Stomach (tissue), 19 donors: ENCODE measurements at places on chromosomes 16 and 17. TPM values are rescaled to one million over a fixed set of nuclear protein-coding genes. Genes with fewer than 3 reads are reported as not detected.

Gene KRT9
- not detected for polyA plus RNA-seq

GRCh38 chr17:62705778-62706597, 78.5 kb downstream of the MRC2 start:
- peak; percentile 63 for DNase-seq

DNA sequence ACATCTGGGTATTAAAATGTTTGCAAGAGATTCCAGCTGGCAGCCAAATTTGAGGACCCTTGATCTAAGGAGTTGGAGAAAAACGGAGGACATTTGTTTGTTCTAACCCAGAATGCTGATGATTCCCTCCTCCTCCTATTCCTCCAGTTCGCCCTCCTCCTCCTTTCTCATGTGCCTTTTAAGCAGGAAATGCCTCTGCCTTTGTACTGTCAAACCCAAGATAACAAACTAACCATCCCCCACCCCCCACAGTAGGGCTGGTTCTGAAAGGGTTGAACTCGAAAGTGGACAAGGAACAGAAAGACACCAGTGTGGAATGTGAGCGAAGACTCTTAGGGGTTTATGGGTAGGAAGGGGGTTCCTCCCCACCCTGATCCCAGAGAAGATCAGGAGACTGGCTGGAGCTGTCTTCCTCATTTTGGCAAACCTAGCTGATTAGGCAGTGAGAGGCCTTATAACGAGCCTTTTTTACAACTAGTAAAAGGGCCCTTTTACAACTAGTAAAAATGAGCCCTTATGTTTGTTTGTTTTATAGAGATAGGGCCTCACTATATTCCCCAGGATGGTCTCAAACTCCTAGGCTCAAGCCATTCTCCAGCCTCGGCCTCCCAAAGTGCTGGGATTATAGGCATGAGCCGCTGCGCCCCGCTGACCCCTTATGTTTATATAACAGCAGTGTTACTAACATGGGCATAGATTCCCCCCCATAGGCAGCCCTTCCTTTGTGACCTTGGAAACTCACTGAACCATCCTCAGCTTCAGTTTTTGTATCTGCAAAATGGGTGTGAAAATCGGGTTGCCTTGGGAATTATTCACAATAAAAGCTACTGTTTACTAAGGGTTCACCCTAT, 975 bp downstream of the CHD9 start:
- DNase-seq: peak; percentile 78

DNA sequence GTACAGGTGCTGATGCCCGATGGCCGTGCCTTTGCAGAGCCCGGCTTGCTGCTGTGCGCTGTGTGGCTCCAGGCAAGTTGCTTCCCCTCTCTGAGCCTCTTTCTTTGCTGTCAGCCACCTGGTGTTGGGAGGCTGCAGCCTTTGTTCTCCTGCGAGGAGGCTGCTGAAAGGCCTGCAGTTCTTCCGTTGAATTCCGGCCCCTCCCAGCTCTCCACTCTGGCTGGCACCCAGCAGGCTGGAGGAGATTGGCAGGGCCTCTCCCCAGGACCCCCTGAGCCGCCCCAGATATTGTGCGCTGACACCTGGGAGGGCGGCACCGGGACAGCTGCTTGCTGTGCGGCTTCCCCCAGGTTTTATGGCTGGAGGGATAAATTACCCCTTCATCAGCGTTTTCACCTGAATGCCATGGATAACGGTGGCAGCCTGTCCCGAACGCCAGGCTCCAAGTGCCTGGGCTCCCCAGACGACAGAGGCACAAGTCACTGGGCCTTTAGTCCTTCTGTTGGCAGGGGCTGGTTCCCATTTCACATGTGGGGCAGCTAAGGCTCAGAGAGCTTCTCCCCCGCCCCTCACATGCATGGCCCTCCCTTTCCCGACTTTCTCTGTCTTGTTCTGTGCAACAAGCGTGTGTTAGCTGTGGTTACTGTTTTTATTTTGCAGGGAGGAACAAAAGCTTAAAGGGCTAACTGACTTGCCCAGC, 35.1 kb upstream of the GSE1 start:
- no peak for DNase-seq
